ENCODE measurements at places on chromosomes 1 and 21.

GRCh38 chr1:94071391-94071790, 49.6 kb downstream of the ABCA4 start:
- no peak for DNase-seq

- DNase-seq: peak; percentile 16
Observed at GRCh38 chr1:8701794-8702471, 115.5 kb downstream of the RERE start.

DNA sequence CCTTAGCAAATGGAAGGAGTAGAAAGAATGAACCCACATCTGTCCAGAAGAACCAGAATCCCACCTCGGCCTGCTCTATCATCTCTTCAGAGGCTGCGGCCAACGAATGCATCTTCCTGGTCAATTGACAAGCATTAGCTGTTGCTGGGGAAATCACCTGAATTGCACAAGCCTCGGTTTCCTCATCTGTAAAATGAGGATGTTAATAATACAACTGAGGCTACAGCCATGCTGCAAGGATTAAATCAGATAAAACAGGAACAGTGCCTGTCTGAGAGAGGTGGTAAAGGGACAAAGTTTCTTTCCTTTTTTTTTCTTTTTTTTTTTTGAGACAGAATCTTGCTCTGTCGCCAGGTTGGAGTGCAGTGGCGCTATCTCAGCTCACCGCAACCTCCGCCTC, 99.8 kb downstream of the KIF14 start:
- no peak for DNase-seq

- DNase-seq: no peak
Observed at GRCh38 chr1:48215222-48215621, 7.3 kb upstream of the SLC5A9 start.

DNA sequence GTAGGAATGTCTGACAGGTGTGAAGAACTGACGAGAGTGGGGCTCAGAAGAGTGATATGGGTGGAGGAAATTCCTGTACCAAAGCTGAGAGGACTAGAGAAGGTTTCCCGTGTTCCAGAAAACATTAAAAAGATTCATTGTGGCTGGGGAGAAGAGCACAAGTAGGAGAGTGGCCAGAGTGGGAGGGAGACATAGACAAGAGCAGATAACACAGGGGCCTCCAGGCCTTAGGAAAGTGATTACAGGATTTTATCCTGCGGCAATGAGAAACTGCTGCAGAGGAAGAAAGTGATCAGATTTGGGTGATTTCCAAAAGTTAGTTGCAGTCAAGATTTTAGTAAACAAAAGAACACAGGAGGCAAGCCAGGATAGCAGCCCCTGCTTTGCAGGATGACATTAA, 7.9 kb downstream of the C8B start:
- no peak for DNase-seq

DNA sequence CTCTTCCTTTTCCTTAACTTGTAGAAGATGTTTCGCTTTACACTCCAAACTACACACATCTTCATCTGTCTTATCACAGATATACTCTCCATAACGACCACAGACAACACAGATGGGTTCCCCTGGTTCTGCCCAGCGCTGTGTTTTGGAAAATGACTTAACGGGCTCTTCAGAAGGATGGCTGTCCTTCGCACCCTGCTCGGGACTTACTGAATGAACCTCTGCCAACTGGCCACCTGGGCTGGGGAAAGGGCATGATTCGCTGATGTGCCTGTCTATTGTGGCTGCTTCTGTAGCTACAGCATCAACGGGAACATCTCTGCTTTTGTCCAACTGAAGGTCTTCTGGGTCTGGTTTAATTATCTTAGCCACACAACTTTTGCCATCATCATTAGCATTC, 3.4 kb downstream of the DDX59 start:
- no peak for DNase-seq

- no peak for DNase-seq
Observed at GRCh38 chr1:43994794-43995790, 3.7 kb downstream of the CCDC24 start.

DNA sequence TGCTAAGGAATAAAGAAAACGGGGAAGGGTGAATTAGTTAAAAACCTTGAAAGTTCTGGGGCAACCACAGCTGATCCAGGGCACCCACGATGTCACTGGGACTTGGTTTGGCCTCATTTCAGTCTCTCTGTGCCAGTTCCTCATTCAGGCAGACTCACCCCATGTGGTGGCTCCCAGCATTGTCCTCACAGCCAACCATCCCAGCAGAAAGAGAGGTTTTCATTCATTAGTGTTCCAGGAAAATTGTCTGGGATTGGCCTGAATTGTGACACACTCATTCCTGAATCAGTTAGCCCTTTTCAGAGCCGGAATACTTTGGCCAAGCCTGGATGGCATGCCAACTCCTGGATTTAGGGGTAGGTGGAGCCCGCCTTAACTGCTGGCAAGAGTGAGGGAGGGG, 367.7 kb downstream of the PRDM2 start:
- no peak for DNase-seq

DNA sequence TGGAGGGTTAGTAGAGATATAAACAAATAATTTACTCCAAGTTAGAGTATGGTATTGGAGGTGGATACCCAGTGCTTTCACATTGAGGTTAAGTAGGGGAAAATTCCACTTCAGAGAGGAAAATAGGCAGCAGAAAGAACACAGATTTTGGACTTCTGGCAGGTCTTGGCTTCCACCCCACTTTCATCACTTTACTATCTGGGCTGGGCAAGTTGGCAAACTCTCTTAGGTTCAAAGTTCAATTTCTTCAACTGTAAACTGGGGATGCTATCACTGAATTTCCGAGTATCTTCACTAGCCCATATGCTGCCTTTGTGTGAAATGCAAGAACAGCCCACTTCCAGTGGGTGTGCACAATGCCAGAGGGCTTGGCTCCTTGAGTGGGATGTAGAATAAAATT, 214.9 kb downstream of the GABPA start:
- no peak for DNase-seq
